MM.1S (cell line): ENCODE measurements at places on chromosomes 6 and 20.

- DNase-seq: no peak
Observed at GRCh38 chr6:106513808-106514582, 115.3 kb downstream of the RTN4IP1 start.

DNA sequence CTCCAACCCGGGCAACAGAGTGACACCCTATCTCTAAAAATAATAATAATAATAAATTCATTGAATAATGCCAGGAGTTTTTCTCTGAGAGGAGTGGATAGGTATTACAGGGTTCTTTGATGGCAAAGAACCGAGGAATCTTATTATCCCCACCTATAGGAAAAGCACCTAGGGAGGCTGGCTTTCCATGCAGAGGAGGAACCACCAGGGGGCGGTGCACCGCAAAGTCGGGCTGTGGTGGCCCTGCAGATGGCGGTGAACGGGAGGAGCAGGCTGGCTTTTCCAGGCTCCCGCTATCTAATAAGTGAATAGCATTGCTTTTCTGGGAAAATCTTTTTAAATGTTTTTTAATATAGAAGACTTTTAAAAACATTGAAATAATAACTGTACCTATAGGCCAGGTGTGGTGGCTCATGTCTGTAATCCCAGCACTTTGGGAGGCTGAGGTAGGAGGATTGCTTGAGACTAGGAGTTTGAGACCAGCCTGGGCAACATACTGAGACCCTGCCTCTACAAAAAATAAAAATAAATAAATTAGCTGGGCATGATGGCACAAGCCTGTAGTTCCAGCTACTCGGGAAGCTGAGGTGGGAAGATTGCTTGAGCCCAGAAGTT, 864.2 kb downstream of the KIF16B start:
- peak; percentile 47 for DNase-seq

DNA sequence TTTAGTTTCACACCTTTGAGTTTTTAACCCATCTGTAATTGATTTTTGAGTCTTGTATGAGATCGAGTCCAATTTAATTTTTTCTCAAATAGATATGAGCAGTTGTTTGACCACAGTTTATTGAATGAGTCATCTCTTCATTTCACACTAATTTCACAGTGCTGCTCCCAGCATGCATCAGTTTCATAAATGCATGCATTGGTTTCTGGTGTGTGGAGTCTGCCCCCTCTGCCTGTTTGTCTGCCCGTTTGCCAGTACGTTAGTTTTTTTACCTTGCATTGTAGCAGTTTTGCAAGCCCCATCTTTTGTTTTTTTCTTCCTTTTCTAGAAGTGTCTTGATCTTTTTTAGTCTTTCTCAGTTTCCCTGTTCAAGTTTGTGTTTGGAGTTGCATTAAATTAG, 11.9 kb downstream of the SLX4IP start:
- DNase-seq: peak; percentile 88

DNA sequence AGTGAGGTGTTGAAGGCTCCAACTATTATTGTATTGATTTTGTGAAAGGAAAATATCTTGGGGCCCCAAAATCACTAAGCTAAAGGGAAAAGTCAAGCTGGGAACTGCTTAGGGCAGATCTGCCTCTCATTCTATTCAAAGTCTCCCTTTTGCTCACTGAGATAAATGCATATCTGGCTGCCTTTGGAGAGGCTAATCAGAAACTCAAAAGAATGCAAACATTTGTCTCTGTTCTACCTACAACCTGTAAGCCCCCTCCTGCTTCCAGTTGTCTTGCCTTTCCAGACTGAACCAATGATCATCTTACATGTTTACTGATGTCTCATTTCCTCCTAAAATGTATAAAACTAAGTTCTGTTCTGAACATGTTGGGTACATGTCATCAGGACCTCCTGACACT, 125.9 kb downstream of the HTR1B start:
- no peak for DNase-seq

- DNase-seq: no peak
Observed at GRCh38 chr20:37807471-37808232, 95.3 kb upstream of the VSTM2L start.

GRCh38 chr20:35462351-35462750, 7.0 kb downstream of the CEP250 start:
- no peak for DNase-seq

- no peak for DNase-seq
Observed at GRCh38 chr20:54110457-54110856, 40.1 kb upstream of the BCAS1 start.

- DNase-seq: no peak
Observed at GRCh38 chr6:154488248-154488593, 22.3 kb downstream of the CNKSR3 start.

DNA sequence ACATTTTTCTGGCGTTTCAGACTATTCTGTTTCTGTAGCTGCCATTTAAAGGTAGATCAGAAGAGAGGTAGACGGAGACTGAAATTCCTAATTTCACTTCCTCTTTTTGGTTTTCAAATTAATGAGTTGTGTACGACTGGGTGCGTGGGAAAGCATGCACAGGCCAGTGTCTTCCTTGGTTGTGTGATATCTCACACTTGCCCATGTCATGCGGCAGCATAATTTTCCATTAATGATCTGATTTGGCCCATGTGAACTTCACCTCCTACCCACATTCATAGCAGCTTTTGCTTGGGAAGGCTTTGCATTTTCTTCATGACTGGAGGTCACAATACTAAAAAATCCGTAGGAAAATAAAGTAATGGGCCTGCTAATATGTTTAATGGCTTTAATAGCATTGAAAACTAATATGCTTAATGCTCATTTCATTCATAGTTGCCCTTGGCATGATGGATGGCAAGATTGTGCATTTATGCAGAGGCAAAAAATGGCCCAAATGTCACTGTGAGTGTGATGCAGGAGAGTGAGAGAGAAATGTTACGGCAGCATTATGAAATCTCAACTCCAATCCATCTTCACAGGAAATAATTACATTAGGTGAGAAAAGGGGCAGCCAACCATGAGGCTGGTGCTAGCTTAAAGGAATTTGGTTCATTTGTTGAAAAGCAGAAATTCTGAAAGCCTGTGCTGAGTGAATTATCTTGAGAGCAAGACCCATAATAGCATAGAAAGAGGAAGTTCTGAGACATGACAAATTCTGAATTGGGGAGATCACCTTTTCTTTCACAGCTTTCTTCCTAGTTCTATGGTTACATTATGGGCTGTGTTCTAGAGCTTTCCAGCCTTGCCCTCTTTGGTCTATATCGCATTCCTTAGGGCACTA, 69.0 kb upstream of the UST start:
- no peak for DNase-seq

GRCh38 chr6:136703331-136703865, 88.9 kb downstream of the MAP3K5 start:
- DNase-seq: no peak

DNA sequence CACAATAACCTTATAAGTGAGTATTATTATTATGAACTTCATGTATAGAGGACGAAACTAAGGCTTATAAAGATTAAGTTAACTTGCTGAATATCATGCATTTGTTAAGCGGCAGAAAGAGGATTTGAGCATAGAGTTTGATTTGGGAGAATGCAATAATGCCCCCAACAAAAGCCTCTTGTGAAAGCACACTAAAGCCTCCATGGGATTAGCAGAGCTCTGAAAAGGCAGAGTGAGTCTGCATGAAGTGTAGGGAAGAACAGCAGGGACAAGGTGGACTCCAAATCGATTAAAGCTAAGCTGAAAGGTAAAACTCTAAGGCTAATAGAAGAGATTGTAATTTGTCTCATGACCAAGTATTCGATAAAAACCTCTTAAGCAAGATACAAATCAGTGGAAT, 100.3 kb downstream of the SH3BGRL2 start:
- DNase-seq: no peak

DNA sequence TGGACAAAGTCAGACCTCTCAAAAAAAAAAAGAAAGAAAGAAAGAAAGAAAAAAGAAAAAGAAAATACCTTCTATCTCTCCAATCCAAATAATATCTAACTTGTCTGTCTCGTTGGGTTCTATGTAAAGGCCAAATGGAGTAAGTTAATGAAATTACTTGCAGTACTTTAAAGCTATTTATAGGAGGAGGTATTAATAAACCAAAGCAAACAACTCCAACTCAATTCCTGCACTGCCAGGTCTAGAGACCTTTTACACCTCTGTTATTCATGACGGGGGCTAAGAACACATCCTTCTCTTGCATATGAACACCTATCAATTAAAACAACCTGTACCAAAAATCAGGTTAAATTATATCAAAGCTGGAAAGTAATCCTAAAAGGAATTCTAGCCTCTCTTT, 80.6 kb downstream of the MAP3K5 start:
- no peak for DNase-seq

GRCh38 chr6:24923885-24924401, 11.8 kb downstream of the RIPOR2 start:
- no peak for DNase-seq

DNA sequence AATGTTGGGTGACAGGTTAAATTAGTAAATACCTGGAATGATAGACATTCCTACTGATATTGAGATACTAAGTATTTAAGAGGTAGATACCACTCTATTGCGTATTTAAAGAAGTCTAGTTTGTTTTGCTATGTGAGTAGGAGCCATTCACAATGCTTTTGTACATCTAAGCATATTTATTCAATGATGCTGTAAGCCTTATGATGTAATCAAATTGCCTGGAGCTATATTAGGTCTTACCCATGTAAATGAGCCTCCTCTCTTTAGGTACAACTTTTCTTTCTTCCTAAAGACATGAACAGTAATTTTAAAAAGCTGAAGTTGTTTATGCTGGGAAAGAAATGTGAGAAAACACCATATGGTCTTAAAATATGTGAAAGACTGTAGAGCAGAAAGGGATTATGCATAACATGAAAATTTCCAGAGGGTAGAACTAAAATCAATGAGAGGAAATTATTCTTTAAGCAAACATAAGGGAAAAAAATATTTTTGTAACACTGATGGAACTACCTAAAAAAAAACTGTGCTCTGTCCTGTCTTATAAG, 526.7 kb downstream of the EPHA7 start:
- no peak for DNase-seq

- peak; percentile 96 for DNase-seq
Observed at GRCh38 chr6:17706580-17707370, at the start of gene NUP153. TSS of gene NUP153 (minus strand) at chr6:17706925. CDS start at chr6:17706387, 538 bp downstream.

DNA sequence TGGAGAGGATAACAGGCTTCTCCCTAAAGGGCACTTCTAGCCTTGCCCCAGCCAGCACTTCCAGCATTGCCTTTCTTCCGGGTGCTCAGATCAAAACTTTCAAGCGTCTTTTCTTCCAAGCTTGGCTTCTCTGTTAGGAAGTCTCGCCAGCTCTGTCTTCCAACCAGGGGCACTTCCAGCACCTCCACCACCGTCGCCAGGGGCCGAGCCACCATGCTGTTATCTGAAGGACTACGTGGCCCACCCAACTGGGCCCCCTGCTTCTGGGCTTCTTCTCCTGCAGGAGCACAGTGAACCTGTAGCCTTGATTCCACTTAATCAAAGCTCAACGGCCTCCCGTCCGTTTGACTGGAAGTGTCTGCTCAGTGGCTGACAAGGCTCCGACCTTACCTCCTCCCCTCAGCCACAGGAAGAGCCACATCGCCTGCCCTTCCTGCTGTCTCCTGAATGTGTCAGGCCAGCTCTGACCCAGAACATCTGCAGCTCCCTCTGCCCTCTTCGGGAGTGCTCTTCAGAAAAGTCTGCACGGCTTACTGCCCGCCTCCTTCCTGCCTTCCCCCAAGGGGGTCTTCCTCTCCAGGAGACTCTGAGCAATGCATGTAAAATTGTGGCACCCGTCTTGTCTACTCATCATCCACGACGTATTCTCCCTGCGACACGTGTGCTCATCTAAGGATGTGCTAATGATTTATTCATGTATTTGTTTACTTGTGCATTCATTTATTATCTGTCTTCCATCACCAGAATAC, 527.0 kb downstream of the CDH26 start:
- no peak for DNase-seq

DNA sequence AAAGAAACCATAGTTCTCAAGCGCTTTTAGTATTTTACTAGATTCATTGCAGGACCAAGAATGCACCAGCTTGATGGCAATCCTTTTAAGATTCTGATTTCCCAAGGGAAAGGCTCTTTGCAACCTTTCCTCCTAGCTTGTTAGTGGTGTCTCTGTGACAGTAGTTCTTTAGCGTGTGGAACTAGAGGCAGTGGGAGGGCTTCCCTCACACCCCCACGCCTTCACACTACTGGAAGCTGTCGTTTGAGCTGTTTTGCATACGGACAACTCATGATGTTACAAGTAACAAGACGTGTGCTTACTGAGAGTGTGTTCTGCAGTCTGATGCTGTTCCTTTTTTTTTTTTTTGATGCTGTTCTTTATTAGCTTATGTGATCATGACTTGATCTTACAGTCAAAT, 34.1 kb downstream of the EYA4 start:
- no peak for DNase-seq

DNA sequence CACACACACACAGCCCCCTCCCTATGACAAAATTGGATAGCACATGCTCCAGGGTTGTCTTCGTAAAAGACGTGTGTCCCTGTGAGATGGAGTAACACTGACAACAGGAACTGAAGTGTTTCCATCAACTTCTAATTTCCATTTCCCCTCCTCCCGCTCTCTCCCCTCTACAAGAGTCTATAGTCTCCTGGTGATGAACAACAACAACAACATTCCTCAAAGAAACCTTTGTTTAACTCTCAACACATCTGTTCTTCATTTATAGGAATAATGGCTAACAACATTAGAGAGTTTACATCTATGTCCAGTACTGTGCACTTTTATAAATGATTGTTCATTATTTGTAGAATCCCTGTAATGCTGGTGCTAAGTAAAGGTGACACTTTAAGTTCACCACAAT, 205.8 kb upstream of the SSTR4 start:
- no peak for DNase-seq

DNA sequence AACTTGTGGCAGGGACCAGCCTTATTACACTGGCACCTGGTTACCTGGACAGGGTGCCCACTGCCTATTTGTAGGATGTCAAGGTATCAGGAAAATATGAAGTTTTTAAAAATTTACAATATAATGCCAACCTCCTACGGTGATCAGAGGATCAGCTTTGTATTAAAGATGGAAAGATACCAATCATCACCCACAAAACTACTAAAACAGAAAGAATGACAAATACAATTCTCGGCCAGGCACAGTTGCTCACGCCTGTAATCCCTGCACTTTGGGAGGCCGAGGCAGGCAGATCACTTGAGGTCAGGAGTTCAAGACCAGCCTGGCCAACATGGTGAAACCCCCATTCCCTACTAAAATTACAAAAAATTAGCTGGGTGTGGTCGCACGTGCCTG, 18.4 kb upstream of the PRND start:
- no peak for DNase-seq

DNA sequence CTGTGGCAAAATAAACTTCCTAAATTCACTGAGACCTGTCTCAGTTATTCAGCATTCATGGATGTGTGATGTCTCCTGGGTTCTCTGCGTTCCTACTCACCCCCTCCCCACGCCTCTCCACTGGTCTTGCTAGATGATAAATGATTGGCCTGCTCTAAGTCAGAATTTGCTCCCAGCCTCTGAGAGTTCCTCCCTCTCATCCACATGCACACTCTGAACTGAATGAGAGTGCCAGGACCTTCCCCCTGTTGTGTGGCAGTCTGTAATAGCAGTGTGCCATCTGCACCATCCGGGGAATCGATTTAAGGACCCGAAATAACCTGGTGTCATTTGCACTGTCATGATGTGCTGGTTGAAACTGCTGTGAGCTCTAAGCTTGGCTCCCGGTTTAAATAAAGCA, 135.8 kb upstream of the AFDN start:
- no peak for DNase-seq

GRCh38 chr6:149060985-149061760, 256.3 kb upstream of the TAB2 start:
- no peak for DNase-seq

GRCh38 chr6:13445005-13445743, 42.2 kb downstream of the GFOD1 start:
- DNase-seq: no peak
